ENCODE measurements at places on chromosomes 5 and 9.

GRCh38 chr9:93184432-93185265 lies 710 bp downstream of the WNK2 start:
- DNase-seq, result no peak

DNA sequence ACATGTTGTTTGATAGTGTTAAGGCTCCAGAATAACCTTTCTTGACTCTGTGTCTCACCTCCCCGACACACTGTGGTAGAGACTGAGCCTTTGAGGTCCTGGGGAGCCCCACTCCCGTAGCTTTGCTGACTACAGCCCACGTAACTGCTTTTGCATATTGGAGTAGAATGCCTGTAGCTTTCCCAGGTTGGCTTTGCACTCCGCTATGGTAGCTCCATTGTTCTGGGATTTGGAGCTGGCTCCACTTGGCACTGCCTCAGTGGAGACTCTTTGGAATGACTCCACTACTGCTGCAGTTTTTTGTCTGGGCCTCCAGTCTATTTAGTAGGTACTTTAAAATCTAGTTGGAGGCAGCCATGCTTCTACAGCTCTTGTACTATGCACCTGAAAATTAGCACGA lies 56.2 kb upstream of the ANXA1 start:
- DNase-seq, result no peak

GRCh38 chr9:86043999-86044398 lies 55.4 kb downstream of the GOLM1 start:
- no peak for DNase-seq

GRCh38 chr5:16595881-16596580 lies 20.8 kb downstream of the RETREG1 start:
- DNase-seq, result no peak

- no peak for DNase-seq
Measured at GRCh38 chr5:67105270-67105669, 91.3 kb downstream of the CD180 start.

- no peak for DNase-seq
Measured at GRCh38 chr9:123453831-123454321, 97.9 kb downstream of the CRB2 start.

DNA sequence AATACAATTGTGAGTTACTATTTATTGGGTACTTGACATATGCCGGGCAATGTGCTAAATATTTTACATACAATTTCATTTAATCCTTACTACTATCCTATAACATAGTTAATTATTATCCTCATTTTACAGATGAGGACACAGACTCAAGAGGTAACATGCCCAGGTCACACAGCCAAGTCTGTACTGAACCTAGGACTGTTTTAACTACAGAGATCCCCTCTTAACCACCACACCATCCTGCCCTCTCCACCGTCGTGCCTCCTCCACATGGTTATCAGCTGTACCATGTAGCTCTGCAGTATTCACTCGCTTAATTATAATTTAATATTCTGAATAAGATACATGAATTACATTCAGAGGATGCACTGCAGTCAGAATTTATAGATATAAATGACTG lies 5.3 kb downstream of the RAB14 start:
- DNase-seq, result no peak
